ENCODE measurements at places on chromosomes 7 and 10.

- DNase-seq: no peak
Observed at GRCh38 chr7:64037095-64037494, 8.1 kb upstream of the ZNF727 start.

- no peak for DNase-seq
Observed at GRCh38 chr10:43955002-43955596, 306.4 kb upstream of the ZNF32 start.

GRCh38 chr10:102024799-102025198, 31.2 kb downstream of the ARMH3 start:
- no peak for DNase-seq

- no peak for DNase-seq
Observed at GRCh38 chr10:95604630-95605029, 43.5 kb upstream of the SORBS1 start.

DNA sequence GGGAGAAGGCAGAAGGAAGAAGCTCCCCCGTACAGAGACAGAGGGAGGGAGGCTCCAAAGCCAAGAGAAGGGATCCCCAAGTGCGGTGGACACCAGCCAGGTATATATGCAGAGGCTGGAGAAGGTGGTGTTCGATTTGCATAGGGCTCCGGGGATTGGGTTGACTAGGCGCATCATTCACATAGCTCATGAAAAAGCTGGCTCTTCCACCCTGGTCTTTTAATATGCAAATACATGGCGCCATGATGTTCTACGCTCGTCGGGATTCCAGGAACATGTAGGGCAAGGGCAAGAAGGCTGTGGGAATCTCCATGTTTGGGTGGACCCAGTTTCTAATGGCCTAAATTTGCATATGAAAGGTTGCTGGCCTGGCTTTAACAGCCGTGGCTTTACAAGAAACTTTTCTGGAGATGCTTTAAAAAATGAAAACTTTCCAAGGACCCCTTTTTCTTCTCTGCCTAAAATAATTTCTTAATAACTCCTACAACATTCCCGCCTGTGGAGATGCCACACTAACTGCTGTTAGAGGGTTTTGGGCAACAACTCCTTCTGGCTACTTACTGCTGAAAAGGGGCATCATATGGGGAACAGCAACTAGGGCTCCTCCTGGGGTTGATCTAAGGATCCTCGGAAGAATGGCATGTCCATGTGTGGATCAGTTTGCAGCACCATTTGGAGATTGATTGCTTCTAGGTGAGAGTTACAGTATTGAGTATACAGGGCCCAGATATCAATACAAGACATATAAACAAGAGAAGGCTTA, 28.3 kb downstream of the C1GALT1 start:
- DNase-seq: no peak

DNA sequence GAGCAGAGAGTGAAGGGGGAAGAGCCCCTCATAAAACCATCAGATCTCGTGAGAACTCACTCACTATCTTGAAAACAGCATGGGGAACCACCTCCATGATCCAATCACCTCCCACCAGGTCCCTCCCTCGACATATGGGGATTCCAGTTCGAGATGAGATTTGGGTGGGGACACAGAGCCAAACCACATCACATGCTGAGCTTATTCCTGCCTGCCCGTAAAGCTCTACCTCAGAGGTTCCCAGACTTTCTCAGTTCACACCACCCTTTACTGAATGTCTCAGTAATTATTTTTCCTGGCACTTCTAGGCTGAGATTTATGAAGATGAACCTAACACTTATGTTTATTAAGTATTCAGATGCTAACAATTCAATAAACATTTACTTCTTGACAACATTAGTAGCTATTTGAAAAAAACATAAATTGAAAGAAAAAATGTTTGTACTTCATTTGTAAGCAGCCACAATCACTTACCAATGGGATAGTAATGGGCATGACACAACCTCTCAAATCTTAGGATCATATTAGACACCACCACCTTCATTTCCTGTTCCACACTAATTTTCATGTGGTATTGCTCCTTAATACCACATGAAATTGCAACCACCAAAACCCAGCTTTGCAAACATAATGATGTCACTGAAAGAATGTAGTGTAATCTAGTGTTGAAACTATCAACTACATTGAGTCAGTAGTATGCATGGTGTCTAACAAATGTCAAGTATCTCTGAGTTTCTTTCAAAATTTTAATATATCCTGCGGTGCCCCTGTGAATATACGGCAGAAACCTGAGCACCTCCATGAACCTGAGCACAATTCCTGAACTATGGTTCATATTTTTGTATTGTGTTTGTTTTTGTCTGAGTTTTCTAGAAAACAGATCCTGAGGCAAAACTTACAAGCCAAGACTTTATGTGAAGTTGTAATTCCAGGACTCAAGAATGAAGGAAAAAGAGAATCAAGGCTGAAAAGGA, 4.5 kb upstream of the DGKI start:
- DNase-seq: no peak

DNA sequence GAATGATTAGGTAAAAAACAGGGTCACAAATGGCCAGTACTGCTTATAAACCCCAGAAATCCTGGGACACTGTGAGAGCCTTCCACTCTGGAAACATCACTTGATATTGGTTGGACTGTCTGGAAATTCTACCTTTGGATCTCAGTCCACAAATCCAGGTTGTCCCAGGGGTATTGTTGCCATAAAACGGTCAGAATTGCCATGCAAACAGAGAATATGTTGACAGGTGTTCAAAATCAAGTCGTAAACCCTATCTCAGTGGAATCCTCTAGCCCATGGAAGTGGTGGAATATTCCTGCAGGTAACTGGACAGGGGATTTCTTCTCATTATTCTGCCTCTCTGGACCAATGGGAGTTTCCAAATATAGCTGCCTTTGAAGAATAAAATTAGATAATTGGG, 31.2 kb upstream of the KCTD7 start:
- DNase-seq: no peak

GRCh38 chr7:156654511-156655234, 14.1 kb downstream of the RNF32 start:
- no peak for DNase-seq

- peak; percentile 41 for DNase-seq
Observed at GRCh38 chr10:22666287-22667092, 47.9 kb downstream of the PIP4K2A start.

DNA sequence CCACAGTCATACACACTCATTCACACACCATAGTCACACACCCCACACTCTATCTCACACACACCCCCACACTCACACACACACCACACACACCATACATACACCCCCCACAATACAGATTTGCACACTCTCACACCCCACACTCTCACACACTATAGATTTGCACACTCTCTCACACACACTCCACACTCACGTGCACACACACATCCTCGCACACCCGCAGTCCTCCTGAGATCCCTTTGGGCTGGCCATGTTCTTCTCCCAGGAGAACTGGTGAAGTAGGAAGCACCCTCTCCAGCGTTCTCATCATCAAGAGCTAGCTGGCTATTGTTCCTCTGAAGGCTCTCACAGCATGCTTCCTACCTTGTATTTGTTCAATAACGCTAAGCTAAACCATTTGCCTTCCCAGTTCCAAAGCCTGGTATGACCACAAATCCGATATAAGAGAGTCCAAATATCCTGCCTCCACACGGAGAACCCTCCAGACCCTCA, 86.2 kb downstream of the HECW1 start:
- DNase-seq: no peak

DNA sequence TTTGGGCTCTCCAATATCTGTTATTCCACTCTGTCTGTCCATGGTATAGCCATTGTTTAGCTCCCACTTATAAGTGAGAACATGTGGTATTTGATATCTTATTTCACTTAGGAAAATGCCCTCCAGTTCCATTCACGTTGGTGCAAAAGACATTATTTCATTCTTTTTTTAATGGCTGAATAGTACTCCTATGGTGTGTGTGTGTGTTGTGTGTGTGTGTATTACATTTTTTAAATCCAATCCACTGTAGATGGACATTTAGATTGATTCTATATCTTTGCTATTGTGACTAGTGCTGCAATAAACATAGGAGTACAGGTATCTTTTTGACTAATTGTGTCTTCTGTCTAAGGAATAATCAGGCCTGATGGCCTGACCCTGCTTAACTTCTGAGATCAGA, 7.4 kb upstream of the CPED1 start:
- no peak for DNase-seq

DNA sequence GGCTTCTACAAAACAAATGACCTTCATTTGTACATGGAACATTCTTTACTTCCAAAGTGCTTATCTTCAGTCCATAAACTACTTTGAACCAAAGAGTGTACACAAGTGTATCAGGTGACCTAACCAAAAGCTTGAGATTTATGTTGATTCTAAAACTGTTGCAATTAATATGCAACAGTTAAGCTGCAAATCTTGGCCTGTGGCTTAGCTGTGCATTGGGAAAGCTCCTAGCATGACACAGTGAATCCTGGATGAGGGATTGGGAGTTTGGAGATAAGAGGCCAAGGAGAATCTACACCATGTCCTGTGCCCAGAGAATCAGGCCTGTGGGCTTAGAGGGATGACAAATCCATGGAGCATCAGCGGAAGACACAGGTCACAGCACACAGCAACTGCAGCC, 105.2 kb upstream of the GSDME start:
- DNase-seq: no peak

- DNase-seq: no peak
Observed at GRCh38 chr10:133072196-133072595, 15.5 kb upstream of the ADGRA1 start.

DNA sequence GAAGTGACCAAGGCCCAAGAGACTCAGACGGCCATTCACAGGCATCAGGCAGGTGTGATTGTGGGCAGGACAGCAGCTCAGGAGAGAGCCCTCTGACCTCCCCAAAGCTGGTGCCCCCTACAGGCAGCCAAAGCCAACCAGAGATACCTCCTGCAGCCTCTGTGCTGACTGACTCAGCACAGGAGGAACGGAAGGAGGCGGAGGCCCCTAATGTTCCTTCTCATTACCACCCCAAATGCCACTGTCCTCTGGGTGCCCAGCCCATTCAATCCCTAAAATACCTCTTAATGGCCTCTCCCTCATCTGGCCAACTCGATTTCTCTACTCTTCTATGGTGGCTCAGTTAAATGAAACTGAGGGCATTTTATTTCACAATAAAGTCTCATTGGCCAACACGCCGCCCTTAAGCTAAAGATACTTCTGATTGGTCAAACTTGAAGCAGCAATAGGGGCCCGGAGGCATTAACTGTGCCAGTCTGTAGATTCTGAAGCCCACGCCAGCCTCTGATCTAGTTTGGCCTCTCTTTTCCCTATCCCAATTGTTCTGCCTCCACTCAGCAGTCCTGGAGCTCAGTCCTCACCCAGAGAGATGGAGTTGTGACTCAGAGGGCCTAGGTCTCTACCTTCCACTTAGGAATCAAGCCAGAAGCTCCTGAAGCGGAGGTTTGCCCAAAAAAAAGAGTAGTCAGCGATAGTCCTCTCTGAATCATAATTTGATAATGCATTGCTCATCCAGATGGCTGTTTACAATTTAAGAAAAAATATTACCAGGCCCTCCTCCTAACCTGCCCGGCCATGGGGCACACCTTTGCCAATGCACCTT, 1.2 kb downstream of the CYREN start:
- DNase-seq: peak; percentile 68

- no peak for DNase-seq
Observed at GRCh38 chr7:41476460-41476803, 226.5 kb downstream of the INHBA start.

DNA sequence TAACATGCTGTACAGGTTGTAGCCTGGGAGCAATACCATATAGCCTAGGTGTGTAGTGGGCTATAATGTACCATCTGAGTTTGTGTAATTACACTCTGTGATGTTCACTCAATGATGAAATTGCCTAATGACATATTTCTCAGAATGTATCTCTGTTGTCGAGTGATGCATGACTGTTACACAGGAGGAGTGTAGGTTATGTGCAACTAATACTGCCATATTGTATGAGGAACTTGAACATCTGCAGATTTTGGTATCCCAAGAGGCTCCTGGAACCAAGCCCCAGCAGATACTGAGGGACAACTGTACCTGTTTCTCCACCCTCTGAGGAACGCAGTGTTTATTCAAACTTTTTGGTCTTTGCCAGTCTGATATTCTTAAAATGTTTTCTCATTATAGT, 38.6 kb downstream of the NACAD start:
- DNase-seq: no peak

DNA sequence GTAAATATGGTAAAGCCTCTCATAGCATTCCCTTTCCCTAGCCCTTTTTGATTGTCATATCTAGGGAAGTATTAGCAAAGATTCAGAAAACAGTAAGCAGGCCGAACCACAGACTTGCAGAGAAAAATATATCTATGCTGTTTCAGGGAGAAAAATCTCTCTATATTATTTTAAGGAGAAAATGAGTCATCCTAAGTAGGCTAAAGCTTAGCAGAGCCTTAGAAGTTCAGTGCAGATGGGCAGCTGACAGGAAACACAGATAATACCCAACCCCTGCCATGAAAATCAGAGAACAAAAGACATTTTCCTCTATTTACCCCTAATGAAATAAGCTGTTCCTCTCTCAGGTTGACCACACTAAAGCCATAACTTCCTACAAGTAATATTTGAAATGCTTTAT, 16.5 kb downstream of the C1QL3 start:
- no peak for DNase-seq

DNA sequence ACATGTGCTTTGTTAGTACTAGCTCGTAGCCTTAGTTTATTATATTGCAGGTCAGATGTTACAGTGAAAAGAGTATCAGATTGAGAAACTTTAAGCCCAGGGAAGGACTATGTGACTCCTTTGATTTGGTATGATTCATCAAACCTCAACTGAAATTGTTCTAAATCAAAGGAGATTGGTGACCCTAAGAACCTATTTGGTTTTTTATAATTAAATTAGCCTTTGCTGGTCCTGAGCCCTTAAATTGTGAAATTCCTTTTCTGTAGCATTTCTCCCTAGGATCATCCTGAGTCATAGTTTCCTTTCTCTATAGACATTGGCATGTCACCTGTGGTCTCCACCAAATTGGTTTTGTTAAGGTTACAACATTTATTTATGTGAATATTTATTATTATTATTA, 89.7 kb downstream of the POLR1F start:
- no peak for DNase-seq

- DNase-seq: no peak
Observed at GRCh38 chr7:3107889-3108570, 64.4 kb upstream of the CARD11 start.

- no peak for DNase-seq
Observed at GRCh38 chr7:141610671-141611070, 59.5 kb downstream of the AGK start.

Measured in stimulated activated CD8-positive, alpha-beta memory T cell treated with anti-CD3 and anti-CD28 coated beads, Interleukin-7, amount 100 ng/mL, for 48 hours (primary cell).